ENCODE measurements at places on chromosomes 1 and 21.

DNA sequence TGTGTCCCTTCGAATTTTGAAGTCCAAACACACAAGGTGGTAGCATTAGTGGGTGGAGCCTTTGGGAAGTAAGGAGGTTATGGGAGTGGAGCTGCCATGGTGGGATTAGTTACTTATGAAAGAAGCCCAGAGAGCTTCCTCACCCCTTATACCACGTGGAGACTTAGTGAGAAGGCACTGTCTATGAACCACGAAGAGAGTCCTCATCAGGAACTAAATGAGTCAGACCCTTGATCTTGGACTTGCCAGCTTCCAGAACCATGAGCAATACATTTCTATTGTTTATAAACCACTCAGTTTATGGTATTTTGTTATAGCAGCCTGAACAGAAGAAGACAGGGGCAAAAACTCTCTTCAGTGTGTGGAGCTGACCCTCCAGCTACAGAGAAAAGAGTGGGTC is 259.3 kb upstream of the AJAP1 start:
- no peak for DNase-seq

DNA sequence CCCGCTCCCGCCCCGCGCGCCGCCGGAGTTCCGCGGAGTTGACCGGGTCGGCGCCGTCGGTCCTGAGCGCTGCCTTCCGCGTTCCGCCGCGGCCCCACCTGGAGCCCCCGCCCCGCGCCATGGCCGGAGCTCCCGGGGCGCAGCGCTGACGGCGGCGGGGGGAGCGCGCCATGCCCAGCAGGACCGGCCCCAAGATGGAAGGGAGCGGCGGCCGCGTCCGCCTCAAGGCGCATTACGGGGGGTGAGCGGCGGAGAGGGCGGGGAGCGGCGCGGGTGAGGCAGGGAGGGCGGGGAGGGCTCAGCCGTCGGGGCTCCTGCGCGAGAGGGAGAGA is 216 bp downstream of the PRKCZ start:
- DNase-seq, result no peak

DNA sequence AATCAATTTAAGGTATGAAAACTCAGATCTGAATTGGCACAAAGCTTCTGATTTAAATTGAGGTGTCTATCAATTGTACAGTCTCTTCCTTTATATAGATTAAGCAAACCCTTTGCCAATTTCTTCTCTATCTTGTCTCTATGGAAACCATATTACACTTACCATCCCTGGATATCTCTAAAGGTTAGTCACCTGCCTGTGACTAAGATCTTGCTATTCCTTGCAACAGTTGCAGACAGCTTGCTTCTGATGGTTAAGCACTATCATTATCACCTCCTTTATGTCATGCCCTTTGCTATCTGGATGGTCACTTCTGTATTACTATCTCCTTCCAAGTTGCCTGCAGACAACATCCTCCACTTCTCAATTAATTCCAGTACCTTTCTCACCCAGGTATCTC is 998.6 kb upstream of the B3GALT2 start:
- DNase-seq, result no peak

DNA sequence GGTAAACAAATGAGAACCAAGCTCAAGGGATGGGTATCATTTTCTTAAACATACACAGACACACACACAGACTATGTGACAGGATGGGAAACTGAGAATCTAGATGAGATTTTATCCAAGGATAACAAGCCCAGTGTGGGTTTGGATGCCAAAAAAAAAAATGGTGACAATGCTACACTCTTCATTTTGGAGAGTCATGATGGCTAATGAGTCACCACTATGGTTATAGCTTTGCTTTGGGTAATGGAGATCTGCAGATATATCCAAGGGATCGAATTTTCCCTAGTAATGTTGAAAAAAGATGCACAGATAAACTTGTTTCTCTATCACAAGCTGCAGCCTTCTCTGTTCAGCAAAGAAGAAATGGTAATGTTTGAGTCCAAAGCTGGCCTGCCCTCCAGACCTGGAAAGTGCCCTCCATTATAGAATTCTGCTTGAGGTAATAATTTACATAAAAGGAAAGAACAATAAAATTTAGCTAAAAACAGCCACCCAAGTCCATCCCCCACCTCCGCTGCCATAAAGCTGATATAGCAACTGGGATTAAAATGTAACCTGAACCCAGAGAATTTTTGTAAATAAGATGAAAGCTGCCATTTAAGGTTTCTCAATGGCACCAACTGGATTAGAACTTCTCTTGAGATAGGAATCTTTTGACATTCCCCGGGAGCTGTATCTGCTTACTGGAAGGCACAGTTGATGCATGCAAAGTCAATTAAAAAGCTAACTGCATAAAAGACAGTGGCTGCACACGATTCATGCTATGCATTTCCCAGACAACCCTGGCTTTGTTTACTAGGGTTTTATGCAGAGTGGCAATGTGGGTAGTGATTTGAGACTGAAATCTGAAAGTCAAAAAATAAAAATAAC is 395.2 kb upstream of the LYPLAL1 start:
- DNase-seq, result no peak

DNA sequence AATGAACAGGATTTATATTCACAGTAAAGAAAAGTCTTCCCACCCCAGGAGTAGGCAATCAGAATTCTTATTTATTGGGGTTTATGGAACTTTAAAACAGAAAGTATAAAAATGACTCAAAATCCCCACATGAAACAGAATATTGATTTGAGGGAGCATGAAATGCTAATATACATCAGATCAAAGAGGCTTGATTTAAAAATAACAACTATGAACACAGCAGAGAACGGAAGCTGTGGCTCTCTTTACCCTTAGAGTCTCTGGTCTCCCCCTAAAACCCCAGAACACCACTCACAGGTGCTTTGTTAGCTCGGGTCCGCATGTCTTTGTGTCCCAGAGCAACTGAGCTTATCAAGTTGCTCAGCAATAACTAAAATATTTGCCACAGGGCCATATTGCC is 31.2 kb upstream of the FASLG start:
- DNase-seq, result no peak

- DNase-seq, result no peak
These were observed 790 bp downstream of the RPS8 start for GRCh38 chr1:44775930-44776729.
